Left colon (tissue), 2 donors: ENCODE measurements at places on chromosomes 7 and 10. TPM values are rescaled to one million over a fixed set of nuclear protein-coding genes. Genes with fewer than 3 reads are reported as not detected.

GRCh38 chr7:106560482-106560881 is 100.5 kb downstream of the CCDC71L start:
- DNase-seq, result no peak

- no peak for DNase-seq
Measured at GRCh38 chr7:42869131-42870020, 42.5 kb downstream of the C7orf25 start.

DNA sequence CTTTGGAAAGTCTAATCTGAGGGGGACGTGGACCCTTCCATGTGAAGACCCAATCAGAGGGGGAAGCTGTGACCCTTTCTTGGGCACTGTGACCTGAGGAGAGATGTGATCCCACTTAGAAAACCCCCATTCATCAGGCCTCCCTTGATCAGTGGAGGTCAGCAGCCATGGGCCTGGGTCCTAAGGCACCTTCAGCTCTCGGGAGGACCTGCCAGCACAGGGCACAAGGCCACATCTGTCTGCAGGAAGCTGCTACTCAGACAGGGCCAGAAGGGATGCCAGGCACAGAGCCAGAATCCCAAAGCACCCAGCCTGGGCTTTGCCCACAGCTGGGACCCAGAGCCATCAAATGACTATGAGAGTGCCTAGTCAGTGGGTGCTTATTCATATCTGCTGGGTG is 14.7 kb upstream of the RABGEF1 start:
- no peak for DNase-seq

The ZNF511 gene
- 42.1 TPM for total RNA-seq

The ASB10 gene
- total RNA-seq, result not detected

DNA sequence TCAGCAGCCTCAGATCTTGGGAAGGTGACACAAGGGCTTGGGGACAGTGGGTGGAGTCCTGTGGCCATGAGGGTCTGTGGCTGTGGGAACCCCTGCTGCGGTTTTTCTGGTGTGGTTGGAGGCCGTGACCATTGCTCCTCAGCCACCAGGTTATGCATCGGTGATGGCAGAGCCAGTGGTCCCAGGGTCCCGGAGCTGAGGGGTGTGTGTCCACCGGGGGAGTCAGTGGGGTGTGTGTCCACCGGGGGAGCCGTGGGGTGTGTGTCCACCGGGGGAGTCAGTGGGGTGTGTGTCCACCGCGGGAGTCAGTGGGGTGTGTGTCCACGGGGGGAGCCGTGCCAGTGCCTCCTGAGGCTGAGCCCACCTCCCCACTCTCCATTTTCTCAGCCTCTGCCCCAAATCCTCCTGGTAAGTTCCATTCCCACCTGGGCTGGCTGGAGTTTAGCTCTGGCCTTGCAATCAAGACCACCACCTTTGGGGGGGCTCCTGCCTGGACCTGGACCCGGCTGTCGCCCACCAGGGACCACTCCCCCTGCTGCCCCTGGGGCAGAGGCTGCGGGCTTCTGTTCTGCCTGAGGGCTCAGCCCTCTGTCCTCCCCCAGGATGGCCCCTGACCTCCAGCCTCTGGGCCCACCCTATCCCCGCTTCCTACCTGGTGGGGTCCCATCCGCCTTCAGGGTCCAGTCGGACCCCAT is 143.5 kb downstream of the ELFN1 start:
- DNase-seq, result no peak

- no peak for DNase-seq
Measured at GRCh38 chr10:126250527-126251310, 137.6 kb downstream of the ADAM12 start.

DNA sequence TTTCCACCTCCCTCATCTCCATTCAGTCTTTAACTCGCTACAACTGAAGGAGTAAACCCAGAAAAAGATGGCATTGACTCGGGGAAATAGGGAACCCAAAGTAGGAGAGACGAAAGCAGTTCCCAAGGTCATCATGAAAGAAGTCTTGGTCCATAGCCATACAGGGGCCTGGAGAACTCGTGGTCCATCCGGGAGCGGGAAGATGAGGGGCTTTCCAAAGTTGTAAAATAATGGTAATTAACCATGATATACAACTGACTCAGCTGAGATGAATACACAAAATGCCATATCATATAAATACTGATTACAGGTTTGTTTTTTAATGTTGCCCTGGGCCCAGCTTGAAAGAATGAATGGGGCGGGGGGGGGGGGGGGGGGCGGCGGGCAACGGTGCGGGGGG is 32.3 kb downstream of the RBM17 start:
- DNase-seq, result no peak

DNA sequence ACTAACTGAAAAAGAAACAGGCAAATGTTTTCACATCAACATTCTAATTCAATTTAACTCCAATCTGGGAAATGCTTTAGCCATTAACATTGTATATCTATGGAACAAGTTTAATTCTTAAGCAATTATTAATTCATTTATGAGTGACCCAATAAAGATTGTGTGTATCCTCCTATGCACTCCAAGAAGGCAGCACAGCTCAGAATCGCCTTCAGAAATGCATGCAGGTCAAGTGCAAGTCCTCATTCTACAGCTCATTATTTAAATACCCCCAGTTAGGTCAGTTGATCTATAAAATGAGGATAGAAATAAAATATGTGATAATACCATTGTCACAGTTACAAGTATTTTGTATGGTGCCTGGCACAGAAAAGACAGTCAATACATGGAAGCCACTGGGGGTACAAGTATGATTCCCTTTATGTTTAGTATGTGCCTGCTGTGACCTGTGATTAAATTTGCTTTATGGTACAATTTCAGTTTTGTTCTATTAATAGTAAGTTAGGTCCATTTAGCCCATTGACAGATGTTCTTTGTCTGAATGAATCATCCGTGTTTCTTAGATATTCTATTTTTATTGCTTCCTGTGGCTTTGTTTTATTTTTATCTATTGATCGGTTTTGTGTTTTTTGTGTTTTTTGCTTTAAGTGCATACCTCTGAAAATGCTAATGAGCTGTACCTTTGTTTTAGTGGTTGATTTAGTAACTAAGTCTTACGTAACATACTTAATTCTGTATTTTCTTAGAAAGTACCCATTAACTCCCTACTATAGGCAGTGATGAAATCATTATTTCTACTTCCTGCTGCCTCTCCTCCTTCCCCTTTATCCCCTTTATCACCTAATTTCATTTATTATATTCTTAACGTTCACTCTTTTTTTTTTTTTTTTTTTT is 42.8 kb downstream of the CPXM2 start:
- DNase-seq, result no peak

GRCh38 chr7:5591278-5591874 is 167.7 kb upstream of the TNRC18 start:
- DNase-seq, result no peak

- DNase-seq, result peak; percentile 85
Measured at GRCh38 chr7:25944777-25945515, 207.1 kb upstream of the NFE2L3 start.

The LIPM gene
- not detected for total RNA-seq

The ZNF32 gene
- total RNA-seq, result 10.7 TPM

- no peak for DNase-seq
Measured at GRCh38 chr7:318476-318875, 28.5 kb downstream of the FOXL3 start.

DNA sequence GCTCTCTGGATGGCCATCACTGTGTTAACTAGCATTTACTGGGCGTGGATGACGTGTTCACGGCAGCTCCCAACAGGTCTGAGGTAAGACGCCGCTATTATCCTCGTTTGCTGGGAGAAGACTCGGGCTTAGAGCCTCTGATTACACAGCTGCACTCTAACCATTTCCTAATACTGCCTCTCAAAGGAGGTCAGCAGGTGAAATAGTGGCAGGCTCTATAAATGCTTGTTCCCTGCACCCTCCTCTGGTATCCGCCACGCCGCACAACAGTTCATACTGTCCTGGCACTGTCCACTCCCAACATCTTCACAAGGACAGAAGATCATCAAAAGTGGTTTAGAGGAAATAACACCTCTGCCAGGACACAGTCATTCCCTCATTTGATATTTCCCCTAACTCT is 28.3 kb downstream of the HIPK2 start:
- no peak for DNase-seq
